ENCODE measurements at places on chromosomes 2 and 18.

DNA sequence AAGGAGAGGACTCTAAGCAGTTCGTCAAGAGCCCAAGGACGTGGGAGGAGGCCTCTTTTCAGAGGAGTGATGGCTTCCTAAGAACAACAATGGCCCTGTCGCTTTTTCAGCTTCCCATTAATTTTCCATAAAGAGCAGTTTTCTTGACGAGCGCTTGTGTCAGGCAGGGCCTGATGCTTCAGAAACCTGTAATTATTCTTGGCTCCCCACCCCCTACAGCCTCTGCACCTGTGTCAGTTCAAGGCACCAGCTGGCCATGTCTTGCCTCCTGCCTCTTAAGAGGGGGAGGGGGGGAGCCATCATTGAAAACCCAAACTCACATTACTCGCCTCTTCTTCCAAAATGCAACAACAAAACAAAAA, 32.3 kb downstream of the KLF7 start:
- no peak for DNase-seq

DNA sequence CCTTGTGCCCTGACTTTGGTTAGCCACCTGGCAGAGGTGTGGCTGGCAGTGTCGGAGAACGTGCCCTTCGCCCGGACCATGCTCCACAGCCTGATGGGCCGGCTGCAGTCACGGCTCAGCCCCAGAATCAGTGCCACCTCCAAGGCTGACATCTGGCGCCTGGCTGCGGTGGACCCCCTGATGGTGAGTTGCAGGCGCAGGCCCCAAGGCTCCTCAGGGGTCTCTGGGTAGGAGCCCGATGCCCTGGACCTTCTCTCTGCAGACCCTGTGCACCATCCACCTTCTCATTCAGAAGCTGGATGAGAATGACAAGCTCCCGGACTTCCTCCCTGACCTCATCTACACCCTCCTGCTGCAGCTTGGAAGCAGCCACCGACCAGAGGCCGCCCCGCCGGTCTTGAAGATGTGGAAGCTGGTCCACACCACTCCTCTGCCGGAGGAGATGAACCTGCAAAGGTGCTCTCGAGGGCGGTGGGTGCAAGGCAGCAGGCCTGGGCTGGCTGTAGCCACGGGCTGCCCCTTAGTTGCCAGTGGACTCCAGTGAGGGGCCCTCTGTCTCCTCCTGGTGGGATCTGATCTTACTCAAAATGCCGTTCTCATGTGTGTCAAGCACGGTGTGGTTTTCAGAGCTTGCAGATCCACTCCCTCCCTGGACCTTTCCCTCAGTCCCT, 32.1 kb downstream of the HJURP start:
- DNase-seq: no peak

GRCh38 chr2:219483451-219484342, 15.0 kb upstream of the GMPPA start:
- DNase-seq: no peak

- DNase-seq: no peak
These were observed 85.5 kb downstream of the DSC3 start for GRCh38 chr18:30957066-30957465.

- no peak for DNase-seq
These were observed 5.4 kb downstream of the DCC start for GRCh38 chr18:52345428-52345827.

GRCh38 chr18:12597760-12598159, 60.1 kb downstream of the SPIRE1 start:
- DNase-seq: no peak

Measured in GM10248 (cell line).